Cerebellum (tissue), 4 donors: ENCODE measurements at places on chromosomes 5 and 9.

DNA sequence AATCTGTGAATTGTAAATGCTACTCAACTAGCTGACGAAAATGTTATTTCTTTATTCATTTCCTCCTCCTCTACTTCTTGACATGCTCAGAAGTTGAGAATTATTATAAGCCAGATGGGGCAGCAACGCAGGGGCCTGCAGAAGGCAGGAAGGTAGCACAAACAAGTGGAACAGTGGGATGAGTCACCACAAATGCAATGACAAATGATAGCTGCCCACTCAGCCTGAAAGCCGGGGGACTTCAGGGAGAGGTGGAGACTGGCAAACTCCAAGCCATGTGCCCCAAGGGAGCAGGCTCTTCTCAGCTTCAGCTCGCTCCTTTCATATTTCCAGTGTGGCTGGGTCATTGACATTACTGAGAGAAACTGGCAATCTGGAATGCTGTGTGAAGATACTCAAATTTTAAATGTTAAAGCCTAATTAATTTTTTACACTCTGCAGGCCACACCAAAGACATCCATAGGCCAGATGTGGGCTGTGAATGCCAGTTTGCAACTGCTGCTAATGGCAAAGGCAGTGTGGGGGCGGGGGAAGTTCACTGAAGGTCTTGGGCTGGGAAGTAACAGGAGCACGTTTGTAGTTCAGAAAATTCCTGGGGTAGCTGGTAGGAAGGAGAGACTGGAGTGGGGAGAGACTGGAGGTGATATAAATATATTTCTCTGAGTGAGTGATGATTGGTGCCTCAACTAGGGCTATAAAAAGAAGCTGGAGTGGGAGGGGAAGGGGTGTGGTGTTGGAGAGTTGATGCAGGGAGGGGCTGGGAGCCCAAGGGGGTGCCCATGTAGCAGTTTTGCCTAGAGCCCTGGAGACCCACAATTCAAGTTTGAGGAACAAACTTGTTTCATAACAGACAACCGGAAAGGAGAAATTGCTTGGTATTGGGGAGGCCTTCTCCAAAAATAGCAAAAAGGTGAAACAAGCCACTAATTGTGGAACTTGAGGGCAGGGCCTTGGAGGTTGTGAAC, 20.8 kb upstream of the ADRB2 start:
- DNase-seq: no peak

DNA sequence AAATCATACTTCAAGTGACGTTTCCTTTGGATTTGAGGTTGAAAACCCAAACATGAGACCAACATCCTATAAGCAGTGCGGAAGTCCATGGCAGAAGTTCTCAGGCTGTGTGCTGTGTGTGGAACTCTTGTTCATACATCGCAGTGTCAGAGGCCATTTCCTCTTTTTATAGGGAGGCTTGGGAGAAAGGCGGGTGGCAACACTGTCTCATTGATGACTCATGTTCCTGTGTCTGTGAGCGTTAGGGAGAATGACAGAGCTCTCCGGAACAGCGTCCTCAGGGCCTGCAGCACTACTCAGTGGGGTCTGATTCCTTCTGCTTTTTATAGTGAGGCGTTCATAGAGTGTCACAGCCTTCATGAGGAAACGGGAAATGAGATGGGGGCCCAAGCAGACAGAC, 98.8 kb upstream of the BASP1 start:
- DNase-seq: no peak

DNA sequence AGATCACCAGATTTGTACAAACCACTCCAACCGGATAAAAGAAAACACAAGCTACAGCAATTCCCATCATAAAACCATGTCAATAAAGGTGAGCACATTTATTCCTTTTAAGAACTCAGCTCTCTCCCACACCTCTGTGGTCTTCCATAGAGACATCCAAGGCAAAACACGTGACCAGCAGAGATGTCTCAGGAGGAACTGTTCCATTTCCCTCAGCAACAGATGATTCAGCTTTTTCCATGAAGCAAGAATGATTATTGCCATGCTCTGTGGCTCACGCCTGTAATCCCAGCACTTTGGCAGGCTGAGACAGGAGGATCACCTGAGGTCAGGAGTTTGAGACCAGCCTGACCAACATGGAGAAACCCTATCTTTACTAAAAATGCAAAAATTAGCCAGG, 15.8 kb downstream of the GZMK start:
- DNase-seq: no peak

DNA sequence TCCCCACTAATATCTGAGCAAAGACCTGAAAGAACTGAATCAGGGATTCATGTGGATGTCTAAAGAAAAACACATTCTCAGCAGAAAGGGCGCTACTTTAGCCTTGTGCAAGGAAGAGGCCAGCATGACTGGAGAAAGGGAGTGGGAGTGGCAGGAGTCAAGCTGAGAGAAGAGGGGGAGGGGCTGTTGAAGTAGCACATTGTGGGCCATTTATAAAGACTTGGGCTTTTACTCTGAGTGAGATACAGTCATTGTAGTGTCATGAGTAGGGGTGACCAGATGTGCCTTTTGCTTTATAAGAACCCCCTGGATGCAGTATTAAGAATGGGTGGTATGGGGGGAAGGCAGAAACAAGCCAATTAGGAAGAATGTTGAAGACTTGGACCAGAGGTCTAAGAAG, 452.8 kb downstream of the ENC1 start:
- DNase-seq: no peak

- no peak for DNase-seq
Measured at GRCh38 chr9:133811471-133811870, 73.3 kb upstream of the SARDH start.

- DNase-seq: no peak
Measured at GRCh38 chr9:131735238-131736128, 4.4 kb downstream of the RAPGEF1 start.

DNA sequence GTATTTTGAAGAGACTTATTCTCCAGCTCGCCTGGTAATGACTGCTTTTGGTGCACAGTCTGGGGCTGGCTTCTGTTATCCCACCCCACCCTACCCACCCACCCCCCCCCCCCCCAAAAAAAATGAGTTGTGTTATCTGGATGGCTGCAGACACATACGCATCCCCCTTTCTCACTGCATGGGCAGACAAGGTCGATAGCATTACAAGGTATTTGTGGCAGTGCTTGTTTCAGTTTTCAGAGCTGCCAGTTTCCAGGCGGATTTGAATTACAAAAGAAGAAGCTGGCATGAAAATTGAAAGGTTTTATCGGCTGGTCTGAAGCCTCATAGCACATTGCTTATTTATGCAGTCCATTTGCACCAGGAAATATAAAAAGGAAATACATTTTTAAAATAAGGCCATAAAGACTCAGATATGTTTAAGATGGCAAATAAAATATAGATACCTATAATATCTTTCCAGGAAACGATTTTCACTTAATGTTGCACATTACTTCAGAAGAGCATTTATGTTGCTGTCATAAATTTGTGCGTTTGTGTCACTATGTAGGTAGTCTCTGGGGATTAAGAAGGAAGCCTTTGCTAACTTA, 85.1 kb upstream of the GRHPR start:
- no peak for DNase-seq

DNA sequence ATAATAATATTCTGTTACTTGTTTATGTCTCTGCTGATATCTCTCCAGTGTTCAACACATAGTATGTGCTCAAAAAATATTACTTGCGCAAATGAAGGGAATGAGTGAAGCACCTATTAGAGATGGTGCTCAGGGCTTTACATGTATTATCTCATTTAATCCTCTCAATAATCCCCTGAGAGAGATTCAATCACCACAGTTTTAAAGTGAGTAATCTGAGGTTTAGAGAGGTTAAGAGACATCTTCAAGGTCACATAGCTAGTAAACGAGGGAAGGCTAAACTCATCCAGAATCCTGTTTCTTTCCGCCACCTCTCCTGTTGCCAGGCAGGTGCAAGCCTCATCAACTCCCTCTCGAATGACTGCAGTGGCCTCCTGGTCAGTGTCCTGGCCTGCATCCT, 82.0 kb downstream of the UGCG start:
- DNase-seq: no peak
